Right lung (tissue), 10 donors: ENCODE measurements at places on chromosomes 12 and 14.

- DNase-seq = no peak
Measured at GRCh38 chr14:46034305-46034704, 617.3 kb downstream of the RPL10L start.

- no peak for DNase-seq
Measured at GRCh38 chr12:96250119-96250685, 56.0 kb downstream of the ELK3 start.

DNA sequence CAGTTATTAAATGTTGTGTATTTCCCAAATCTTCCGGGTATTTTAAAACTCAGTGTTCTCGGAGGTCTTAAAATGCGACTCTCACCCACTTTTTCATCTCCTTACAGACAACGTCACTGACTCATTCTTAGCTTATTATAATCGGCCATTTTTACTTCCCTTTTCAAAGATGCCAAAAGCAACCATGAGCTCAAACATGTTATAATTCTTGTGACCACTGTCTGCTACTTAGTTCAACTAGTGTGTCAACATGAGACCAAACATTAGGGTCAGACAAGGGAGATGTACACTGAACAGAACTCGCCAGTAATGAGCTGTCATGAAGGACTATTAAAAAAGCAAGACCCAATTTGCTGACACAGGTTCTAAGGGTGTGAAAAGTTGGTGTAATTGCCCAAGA lies 4.2 kb upstream of the GRIP1 start:
- DNase-seq = no peak

- DNase-seq = no peak
Measured at GRCh38 chr14:63510538-63510937, 32.6 kb downstream of the PPP2R5E start.

DNA sequence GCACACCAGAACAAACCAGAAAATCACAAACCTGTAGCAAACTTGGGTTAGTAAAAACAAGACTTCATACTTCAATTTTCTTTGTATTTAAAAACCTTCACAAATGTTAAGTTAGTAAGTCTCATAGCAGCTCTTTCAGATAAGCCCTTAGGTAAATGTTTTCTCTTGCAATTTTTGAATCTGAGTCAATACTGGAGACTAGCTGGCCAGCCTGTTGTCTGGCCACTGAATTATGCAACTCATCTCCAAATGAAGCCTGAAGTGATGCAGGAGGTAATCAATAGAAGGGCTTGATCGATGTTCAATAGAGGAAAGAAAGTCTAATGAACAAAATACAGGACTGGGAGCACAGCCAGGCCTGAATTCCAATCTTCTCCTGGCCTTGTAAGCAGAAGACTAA lies 465.2 kb downstream of the LRIG3 start:
- no peak for DNase-seq

DNA sequence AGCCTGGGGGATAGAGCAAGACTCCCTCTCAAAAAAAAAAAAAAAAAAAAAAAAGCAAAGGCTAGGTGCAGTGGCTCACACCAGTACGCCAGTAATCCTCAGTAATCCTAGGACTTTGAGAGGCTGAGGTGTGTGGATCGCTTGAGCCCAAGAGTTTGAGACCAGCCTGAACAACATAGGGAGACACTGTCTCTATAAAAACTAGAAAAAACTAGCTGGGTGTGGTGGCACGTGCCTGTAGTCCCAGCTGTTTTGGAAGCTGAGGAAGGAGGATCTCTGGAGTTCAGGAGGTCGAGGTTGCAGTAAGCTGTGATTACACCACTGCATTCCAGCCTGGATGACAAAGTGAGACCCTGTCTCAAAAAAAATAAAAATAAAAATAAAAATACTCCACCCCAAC lies 8.9 kb upstream of the RBM25 start:
- no peak for DNase-seq

DNA sequence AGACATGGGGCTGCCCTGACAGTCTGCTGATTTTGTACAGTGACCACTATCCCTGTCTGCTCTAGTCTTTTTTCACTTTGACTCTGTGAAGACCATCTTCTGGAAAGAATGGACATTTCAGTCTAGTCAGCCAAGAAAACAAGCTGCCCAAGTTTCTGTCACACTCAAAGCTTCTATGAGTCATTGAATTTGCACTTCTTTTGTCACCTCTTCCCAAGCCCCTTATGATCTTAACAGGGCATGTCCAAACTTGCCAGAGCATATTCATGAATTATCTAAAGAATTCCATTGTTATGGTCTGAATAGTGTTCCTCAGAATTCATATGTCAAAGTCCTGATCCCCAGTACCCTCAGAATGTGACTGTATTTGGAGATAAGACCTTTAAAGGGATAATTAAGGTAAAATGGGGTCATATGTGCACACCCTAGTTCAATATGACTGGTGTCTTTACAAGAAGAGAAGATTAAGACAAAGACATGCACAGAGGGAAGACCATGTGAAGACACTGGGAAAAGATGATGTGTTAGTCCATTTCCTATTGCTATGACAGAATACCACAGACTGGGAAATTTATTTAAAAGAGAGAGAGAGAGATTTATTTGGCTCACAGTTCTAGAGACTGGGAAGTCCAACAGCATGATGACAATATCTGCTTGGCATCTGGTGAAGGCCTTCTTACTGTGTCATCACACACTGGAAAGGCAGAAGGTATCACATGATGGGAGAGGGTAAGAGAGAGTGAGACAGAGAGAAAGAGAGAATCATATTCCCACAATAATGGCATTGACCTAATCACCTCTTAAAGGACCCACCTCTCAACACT lies 242.6 kb downstream of the BTG1 start:
- DNase-seq = no peak

GRCh38 chr12:130419116-130419515 lies 81.4 kb downstream of the PIWIL1 start:
- no peak for DNase-seq
